ENCODE measurements at places on chromosomes 6 and 20. TPM values are rescaled to one million over a fixed set of nuclear protein-coding genes. Genes with fewer than 3 reads are reported as not detected.

GRCh38 chr6:113171882-113172281 lies 685.3 kb upstream of the MARCKS start:
- H3K4me1 ChIP-seq = no peaks in the 10 kb centered on the region
- no peaks in the 10 kb centered on the region for H3K27me3 ChIP-seq
- H3K27ac ChIP-seq = no peak overlapping the region
- no peak for DNase-seq
- no peak overlapping the region for H3K4me3 ChIP-seq

- peak overlapping the region; percentile 96 for H3K4me3 ChIP-seq
- DNase-seq = no peak
- peaks cover 33% of the 10 kb centered on the region for H3K4me1 ChIP-seq
- peaks cover 2% of the 10 kb centered on the region for H3K36me3 ChIP-seq
These were observed 492 bp upstream of the TBC1D7 start for GRCh38 chr6:13328875-13329183.

Gene SNPH
- 0.35 TPM for polyA plus RNA-seq

DNA sequence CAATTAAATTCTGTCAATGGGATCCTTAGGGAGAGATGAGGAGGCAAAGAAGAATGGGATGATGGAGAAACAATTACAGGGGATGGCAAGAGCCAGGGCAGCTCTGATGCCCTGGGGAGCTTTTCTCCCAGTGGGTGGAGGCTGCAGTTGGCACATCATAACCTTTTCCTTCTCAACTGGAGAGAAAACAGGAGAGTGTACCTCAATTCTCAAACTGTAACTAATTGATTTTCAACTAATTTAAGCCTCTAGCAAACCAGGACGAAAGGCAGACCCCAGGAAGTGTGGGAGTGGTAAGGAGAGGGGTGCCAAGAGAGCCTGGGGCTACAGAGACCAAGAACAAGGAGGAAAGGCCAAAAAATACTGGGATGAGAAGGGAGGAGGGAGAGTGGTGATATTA lies 5.7 kb downstream of the BMP5 start:
- DNase-seq = no peak
- no peaks in the 10 kb centered on the region for H3K27me3 ChIP-seq
- no peak overlapping the region for H3K4me3 ChIP-seq
- peak overlapping the region; percentile 82 for H3K27ac ChIP-seq
- no peaks in the 10 kb centered on the region for H3K36me3 ChIP-seq

DNA sequence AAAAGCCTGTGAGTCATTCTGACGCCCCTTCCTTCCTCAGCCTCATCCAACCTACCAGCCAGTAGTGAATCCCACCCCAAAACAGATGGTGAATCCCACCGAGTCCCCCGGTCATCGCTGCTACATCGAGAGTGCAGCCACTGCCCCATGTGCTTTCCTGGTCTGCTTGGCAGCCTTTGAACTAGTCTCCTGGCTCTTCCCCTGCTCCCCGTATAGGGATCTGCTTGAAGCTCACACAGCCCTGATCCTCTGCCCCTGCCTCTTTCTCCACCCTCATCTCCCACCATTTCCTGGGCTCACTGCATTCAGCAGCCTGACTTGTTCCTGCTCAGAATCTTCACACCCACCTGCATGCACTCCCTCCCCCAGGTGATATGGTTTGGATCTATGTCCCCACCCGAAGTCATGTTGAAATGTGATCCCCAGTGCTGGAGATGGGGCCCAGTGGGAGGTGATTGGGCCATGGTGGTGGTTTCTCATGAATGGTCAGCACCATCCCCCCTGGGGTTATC lies 14.6 kb downstream of the SYNJ2 start:
- no peak for DNase-seq
- no peak overlapping the region for H3K27ac ChIP-seq

DNA sequence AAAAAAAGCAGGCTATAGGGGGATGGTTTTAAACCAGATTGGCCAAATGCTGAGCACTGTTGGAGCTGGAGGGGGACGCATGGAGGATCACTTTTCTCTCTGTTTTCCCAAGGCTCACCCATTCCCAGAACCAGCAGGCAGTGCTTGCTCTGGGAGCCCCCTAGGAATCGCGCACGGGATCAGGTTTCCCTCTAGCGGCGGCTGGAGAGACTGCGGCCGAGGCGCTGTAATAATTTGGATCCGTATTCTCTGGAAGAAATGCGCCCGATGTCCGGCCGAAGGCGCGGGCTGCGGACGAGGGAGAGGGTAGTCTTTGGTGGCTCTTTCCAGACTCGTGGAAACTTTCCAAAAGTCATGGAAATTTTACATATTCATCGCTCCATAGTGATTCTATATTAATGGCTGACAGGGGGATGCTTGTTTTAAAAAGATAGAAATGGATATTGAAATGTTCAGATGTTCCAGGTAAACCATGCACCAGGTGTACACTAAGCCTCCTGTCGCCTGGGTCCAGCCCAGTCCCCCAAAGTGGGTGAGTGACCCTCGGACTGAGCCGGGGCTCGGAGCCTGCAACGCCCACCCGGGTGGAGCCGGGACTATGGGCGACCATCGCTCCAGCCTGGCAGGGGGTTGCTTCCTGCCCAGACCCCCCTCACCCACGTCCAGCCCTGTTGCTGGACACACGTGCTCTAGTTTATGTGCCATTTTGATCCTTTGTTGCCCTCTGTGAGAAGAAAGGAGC lies 78.7 kb upstream of the PHACTR3 start:
- DNase-seq = no peak
- H3K27me3 ChIP-seq = peaks cover 57% of the 10 kb centered on the region
- H3K36me3 ChIP-seq = no peaks in the 10 kb centered on the region
- H3K4me3 ChIP-seq = no peak overlapping the region
- H3K27ac ChIP-seq = no peak overlapping the region

GRCh38 chr6:117200067-117200466 lies 65.3 kb upstream of the VGLL2 start:
- no peaks in the 10 kb centered on the region for H3K36me3 ChIP-seq
- H3K27ac ChIP-seq = no peak overlapping the region
- no peak overlapping the region for H3K4me3 ChIP-seq
- no peak for DNase-seq
- H3K27me3 ChIP-seq = no peaks in the 10 kb centered on the region
- H3K4me1 ChIP-seq = no peaks in the 10 kb centered on the region

Gene MLN
- not detected for polyA plus RNA-seq

GRCh38 chr6:165767228-165767627 lies 104.2 kb upstream of the PDE10A start:
- H3K36me3 ChIP-seq = no peaks in the 10 kb centered on the region
- DNase-seq = no peak
- H3K27ac ChIP-seq = no peak overlapping the region

DNA sequence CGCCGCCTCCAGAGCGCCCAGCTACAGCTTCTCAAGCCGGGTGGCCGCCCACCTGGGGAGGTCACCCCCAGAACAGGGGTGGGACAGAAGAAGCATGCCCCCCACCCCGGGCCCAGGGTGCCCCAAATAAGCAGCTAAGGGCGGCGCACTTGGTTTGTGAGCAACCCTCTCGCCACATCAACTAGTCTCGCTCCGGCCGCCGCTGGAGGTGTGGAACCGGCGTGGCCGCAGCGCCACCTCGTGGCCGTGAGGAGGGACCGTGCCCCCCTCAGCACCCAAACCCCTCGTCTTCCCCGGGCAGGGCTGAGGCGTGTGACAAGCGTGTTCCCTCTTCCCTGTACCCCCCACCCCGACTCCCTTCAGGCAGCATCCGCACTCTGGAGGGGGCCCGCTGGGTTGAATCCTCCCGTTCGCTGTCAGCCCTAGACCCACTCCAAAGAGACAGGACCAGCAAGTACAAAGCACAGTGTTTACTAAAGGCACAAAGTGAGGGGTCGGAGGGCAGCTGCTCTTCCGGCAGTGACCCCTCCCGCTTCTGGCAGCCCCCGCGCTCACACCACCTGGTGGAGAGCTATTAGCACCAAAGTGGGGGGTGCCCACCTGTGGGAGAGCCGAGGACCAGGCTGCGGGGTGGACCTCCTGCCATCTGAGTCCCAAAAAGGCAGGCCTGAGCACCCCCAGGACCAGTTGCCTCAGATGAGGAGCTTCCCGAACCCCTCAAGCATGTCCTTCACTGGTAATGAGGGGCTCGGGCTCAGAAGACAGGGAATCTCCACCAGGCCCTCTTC lies 45.4 kb downstream of the MDFI start:
- H3K4me1 ChIP-seq = peaks cover 18% of the 10 kb centered on the region
- H3K27me3 ChIP-seq = no peaks in the 10 kb centered on the region
- peak; percentile 77 for DNase-seq
- H3K4me3 ChIP-seq = peak overlapping the region; percentile 85

Gene SLC17A3
- not detected for polyA plus RNA-seq

Gene CEP85L
- 24.1 TPM for polyA plus RNA-seq

DNA sequence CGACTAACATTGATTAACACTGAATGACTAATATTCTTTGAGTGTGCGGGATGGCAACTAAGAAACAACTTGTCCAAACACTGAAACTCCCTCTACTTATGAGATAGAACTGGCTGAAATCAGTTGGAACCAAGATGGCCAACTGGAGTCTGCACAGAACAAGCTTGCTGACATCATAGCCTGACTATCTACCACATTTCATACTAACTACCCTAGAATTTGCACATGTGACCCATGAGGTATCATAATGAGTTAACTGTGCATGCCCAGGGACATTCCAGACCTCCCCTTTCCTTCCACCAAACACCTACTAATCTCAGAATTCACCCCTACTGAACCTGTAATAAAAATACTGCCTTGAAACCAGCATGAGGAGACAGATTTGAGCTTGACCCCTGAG lies 43.2 kb downstream of the PHIP start:
- no peak for DNase-seq
- no peak overlapping the region for H3K4me3 ChIP-seq
- no peaks in the 10 kb centered on the region for H3K27me3 ChIP-seq
- peaks cover 35% of the 10 kb centered on the region for H3K36me3 ChIP-seq
- H3K27ac ChIP-seq = no peak overlapping the region

- H3K36me3 ChIP-seq = no peaks in the 10 kb centered on the region
- peaks cover 4% of the 10 kb centered on the region for H3K4me1 ChIP-seq
- peaks cover 15% of the 10 kb centered on the region for H3K27me3 ChIP-seq
- H3K4me3 ChIP-seq = no peak overlapping the region
- DNase-seq = no peak
- no peak overlapping the region for H3K27ac ChIP-seq
These were observed 332.4 kb upstream of the PRDM1 start for GRCh38 chr6:105753620-105754211.

DNA sequence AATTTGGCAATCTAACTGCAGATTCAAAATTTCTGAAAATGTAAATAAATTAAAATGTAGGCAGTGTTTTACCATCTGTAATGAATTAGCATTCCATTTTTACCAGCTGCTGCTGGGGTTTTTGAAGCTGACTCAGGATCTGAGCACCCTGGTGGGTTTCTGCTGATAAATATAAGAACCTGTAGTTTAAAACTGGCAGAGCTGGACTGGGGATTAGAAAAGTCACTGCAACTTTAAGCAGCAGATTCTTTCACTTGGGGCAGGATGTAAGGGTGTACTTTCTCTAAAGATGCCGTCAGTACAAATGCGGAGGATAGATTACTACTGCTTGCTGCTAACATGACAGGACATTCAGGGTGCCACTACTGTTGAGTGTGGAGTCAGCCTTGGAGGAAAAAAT lies 341.8 kb downstream of the CDKAL1 start:
- no peak for DNase-seq
- no peak overlapping the region for H3K27ac ChIP-seq
- no peaks in the 10 kb centered on the region for H3K27me3 ChIP-seq
- no peaks in the 10 kb centered on the region for H3K36me3 ChIP-seq

Gene NKAIN4
- polyA plus RNA-seq = not detected

DNA sequence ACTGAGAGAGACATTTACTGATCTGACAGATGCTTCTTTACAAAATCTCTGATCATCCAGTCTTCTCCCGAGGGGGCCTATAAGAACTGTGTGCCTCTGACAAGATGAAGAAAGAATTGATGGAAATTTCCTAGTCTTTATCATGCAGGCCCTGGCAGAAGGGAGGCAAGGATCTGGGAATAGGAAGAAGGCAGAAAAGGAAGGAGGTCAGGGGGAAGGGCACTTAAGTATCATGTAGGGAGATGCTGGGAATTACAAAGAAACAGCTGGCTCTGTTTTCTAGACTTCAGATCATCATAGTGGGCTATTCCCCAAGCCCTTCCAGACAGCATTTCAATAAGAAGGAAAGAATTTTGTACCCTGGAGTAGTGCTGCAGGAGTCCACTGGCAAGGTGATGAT lies 243.3 kb upstream of the MOCS1 start:
- peaks cover 4% of the 10 kb centered on the region for H3K36me3 ChIP-seq
- DNase-seq = no peak
- no peaks in the 10 kb centered on the region for H3K4me1 ChIP-seq
- peaks cover 43% of the 10 kb centered on the region for H3K27me3 ChIP-seq
- H3K27ac ChIP-seq = no peak overlapping the region

- no peak for DNase-seq
- H3K27me3 ChIP-seq = peaks cover 86% of the 10 kb centered on the region
- no peak overlapping the region for H3K27ac ChIP-seq
- H3K4me3 ChIP-seq = no peak overlapping the region
- H3K36me3 ChIP-seq = peaks cover 22% of the 10 kb centered on the region
These were observed 68.5 kb upstream of the ZNF184 start for GRCh38 chr6:27541212-27541932.

- H3K4me1 ChIP-seq = peaks cover 22% of the 10 kb centered on the region
- DNase-seq = no peak
- H3K36me3 ChIP-seq = no peaks in the 10 kb centered on the region
- no peaks in the 10 kb centered on the region for H3K27me3 ChIP-seq
- H3K4me3 ChIP-seq = peak overlapping the region; percentile 89
These were observed 882 bp downstream of the CNR1 start for GRCh38 chr6:88165087-88165843.

Gene WFDC12
- not detected for polyA plus RNA-seq

DNA sequence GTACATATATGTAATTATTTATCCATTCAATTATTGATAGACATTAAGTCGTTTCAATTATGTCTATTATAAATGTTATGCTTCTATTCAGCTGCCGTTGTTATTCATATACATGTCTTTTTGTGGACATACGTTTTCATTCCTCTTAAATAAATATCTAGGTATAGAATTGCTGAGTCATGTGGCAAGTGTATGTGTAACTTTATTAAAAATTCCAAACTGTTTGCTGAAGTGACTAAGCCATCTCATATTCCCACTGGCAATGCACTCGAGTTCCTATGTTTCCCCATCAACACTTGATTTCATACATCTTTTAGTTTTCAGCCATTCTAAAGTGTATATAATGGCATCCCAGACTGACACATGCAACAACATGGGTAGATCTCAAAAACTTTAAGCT lies 739.7 kb upstream of the POU3F2 start:
- no peak for DNase-seq
- H3K27me3 ChIP-seq = no peaks in the 10 kb centered on the region
- H3K27ac ChIP-seq = no peak overlapping the region
- H3K4me1 ChIP-seq = no peaks in the 10 kb centered on the region

DNA sequence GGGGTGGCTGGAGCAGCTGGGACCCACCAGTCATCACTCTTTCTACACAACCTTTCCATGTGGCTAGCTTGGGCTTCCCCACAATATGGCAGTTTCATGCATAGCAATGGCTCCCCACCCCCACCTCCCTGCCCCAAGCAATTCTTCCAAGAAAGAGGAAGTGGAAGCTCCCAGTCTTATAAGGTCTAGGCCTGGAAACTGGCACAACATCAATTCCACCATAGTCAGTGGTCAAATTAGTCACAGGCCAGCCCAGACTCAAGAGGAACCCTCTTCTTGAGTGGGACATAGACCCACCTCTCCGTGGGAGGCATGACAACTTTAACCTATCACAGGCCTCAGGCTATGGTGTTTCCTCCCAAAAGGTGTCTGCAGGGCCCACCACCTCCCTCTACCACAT lies 17.7 kb downstream of the TGM6 start:
- H3K27ac ChIP-seq = no peak overlapping the region
- H3K36me3 ChIP-seq = no peaks in the 10 kb centered on the region

Measured in naive B cell (primary cell).